Stimulated activated CD8-positive, alpha-beta memory T cell treated with anti-CD3 and anti-CD28 coated beads, Interleukin-2, amount 100 ng/mL, for 1 hour (primary cell): ENCODE measurements at places on chromosomes 4 and X.

DNA sequence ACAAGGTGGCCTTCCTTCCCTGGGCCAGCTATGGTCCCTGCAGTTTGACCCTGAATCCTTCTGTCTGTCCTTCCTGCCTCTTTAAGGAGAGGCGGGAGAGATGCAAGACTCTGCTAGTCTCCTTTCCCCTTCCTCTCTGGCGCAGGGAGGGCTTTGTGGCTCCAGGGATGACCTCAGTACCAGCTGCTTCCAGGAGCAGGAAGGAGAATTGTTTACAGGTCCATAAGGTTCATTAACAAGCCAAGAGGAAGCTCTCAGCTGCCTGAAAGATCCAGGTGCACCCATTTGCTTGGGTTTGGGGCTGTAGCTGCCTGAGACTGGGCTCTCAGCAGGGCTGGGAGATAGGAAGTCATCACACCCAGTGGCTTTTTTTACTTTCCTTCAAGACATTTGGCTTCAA is 4.0 kb upstream of the FATE1 start:
- DNase-seq = no peak

GRCh38 chrX:148771440-148771839 is 271.0 kb downstream of the AFF2 start:
- no peak for DNase-seq

DNA sequence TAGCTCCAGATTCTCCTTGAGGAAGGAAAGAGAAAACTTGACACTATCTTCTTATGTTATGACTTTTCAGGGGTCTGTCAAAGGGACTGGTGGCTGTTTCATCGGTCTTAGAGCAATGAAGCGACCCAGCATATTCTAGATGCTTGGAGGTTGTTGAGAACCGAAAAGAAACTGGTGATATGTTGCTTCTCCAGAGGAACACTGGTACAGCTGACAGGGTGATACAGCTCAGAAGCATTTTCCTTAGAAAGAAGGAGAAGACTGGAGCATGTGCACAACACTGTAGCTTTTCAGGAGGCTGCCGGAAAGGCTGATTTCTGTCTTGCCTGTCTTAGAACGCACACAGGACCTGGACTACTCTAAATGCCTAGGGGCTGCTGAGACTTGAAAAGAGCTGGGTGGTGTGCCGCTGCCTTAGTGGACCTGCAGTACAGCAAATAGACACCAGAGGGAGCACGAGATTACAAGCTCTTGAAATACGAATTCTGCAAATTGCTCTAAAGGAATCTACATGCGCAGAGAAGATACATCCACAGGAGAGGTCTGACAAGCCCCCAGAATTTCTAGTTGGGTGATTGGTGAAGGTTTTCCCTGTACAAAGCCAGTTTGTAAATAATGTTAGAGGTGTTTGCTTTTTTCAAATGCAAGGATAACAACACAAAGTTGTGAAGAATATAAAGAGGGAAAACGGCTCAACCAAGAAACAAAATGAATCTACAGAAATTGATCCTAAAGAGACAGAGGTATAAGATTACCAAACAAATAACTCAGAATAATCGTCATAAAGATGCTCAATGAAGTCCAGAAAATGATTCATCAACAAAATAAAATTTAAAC is 223.1 kb upstream of the DMD start:
- DNase-seq = no peak

GRCh38 chr4:33493231-33493630 is 2751.1 kb downstream of the ARAP2 start:
- no peak for DNase-seq

- no peak for DNase-seq
Measured at GRCh38 chr4:143071351-143071750, 113.4 kb upstream of the USP38 start.

- no peak for DNase-seq
Measured at GRCh38 chr4:88040707-88041106, 33.3 kb downstream of the PKD2 start.

DNA sequence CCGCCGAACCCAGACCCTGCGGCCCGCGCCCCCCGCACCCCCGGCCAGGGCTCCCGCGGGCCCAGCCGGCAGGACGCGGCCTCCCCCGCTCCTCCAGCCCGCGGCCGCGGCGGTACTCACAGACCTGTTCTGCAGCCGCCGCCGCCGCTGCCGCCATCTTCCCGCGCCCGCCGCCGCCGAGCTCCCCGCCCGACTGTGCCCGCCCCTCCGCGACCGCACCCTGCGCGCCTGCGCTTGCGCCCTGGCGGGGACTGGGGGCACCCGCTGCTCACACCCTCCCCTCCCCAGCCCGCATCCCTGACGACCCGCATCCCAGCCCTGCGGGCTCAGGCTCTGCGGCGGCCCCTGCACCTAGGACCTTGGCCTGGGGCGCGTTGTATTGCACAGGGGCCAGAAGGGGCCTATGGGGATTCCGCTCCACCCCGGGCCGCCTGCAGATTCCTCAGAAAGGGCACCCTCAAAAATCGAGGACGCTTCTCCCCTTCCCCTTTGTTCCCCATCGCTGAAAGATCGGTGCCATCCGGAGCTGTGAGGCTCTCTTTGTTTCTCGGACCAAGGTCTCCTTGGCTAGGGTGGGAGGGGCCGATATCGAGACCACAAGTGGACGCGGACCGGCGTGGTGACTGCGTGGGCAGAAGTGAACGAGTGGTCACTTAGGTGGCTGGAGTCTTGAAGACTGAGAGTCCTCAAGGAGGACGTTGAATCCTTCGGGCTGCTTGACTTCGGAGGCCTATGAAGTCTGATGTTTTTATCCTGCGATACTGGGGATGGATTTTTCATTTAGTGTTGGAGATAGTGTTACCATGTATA is at the start of gene SGCB:
TSS of gene SGCB (minus strand) at position 197 of the 810 bp plus-strand sequence. CDS start at position 157, 40 bp downstream.
- peak; percentile 55 for DNase-seq

DNA sequence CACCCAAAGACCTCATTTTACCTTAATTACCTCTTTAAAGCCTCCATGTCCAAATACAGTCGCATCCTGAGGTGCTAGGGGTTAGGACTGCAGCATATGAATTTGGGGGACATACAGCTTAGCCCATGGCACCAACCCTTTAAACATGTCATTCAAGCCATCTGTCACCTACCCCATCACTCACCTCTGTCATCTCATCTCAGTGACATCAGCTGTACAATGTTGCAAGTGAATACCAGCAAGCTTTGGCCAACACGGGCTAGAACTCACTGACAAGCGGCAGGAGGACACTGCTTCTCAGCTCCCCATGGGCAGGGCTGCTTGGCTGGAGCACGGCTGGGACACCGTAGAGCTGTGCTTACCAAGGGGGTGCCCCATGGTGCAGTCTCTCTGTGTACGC is 107.5 kb downstream of the STK32B start:
- no peak for DNase-seq

DNA sequence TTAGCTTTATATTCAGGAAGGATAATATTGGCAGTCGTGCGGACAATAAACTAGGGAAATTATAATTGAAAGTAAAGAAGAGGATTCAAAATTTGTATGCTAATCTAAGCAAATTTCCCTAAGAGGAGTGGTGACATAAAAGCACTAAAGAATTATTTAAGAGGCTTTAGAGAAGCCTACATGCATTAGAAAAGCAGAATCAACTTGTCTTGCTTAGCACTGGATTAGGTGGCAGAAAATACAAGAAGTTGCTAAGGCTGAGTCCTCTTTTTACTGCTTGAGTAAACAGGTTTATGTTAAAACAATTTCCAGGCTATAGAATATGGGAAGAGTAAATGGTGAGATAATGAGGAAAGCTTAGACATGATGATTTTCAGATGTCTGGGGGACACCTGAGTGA is 991.5 kb downstream of the PCDH18 start:
- DNase-seq = no peak
